Renal cortex interstitium (tissue), 15 donors: ENCODE measurements at places on chromosomes 5 and 9. TPM values are rescaled to one million over a fixed set of nuclear protein-coding genes. Genes with fewer than 3 reads are reported as not detected.

DNA sequence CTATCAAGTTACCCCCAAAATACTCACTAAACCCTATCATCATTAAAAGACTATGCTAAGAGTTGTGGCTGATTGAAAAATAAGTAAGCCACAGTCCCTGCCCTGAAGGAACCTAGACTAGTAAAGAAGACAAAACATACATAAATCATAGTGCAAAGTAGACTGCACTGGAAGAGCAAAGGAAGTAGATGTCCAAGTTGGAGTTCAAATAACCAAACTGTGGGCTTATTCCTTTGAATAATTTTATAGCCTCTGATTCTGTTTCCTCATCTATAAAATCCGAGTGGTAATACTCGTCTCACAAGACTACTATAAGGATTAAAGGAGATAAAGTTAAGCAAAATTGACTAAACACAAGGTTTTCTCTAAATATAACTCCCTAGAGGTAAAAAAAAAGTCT is 140.4 kb downstream of the TLE1 start:
- no peak for DNase-seq

- DNase-seq = no peak
These were observed 518 bp upstream of the FAM13B start for GRCh38 chr5:138033386-138033808.

- no peak for DNase-seq
These were observed 41.8 kb downstream of the ENC1 start for GRCh38 chr5:74598731-74599130.

GRCh38 chr5:1244976-1245375 is 19.8 kb downstream of the SLC6A18 start:
- DNase-seq = no peak

GRCh38 chr9:86909388-86909787 is 37.9 kb downstream of the GAS1 start:
- DNase-seq = no peak

DNA sequence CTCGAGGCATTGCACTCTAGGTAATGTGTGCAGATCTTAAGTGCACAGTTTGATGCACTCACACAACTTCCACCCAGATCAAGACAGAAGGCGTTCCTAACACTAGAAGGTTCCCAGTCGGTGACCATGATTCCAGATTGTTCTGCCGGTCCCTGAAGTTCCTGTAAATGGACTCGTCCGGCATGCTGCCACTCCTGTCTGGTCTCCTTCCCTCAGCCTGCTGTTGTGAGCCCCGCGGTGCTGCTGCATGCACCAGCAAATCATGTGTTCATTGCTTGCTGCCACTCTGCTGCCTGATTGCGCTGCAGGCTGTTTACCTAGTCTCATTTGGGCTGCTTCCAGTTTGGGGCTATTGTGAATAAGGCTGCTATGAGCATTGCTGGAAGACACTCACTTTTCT is 11.5 kb downstream of the STKLD1 start:
- DNase-seq = no peak

- DNase-seq = no peak
These were observed 45.4 kb downstream of the ZNF618 start for GRCh38 chr9:113921396-113921925.

DNA sequence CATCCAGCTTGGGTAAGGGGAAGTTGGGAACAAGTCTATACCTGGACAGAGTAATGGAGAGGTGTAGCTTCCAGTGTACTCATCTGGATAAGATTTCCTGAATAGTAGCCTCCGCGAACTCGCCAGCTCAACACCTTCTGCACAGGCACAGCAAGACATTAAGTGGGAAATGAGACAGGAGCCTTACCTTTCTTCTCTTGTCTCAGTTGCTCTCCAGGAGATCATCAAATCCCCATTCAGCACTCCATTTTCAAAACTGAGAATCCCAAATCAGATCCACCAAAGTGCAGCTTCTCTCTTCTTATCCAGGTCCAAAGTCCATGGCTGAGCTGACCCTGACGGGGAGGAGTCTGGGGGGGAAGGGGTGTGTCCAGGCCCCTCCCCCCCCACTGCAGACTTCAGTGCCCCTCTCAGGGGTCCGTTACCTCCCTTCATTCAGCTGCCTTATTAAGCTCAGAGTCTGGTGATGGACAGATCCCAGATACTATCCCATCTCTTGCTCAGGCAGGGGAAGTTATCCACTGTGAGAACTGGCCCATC is 5.9 kb upstream of the MGAT1 start:
- no peak for DNase-seq

DNA sequence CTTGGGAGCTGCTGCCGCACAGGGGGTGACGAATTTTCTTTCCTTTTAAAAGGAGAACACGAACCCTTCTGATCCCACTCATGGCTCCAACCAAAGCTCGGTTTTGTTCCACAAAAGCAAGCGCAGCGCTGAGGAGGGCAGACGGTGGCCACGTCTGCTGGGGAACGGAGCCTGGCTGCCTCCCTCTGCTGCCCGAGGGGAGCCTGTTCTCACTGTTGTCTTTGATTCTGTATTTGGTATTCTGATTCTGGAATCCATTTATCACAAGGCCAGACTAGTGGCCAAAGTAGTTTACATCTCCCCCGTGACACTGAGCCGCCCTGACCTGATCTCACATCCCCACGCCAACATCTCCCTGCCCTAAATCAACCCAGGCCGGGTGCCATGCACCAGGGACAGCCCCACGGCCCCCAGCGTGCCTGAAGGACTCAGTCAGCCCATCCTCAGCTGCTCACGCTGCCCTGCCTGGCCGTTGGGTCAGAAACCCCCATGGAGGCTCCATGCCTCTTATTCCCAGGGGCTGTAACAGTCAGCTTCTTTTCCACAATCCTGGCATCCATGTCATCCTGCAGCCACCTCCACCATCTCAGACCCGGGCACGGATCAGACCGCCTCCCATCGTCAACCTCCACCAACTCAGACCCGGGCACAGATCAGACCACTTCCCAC is 6.7 kb upstream of the NSMF start:
- DNase-seq = no peak

DNA sequence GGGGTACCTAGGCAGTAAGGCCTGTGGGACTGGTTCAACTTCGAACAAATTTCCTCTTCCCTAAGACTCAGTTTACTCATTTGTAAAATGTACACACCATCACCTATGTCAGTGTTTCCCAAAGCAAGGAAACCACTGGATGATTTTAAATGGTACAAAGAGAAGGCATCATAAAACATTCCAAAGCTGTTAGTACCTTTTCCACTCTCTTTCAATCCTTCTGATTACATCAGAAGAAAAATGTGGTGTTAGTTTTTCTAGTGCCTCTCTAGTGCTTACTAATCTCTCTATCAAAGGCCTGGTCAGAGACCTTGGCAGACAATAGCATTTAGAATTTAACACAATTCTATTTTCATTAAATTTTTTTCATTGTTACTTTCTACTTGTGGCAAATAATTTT is 18.1 kb downstream of the NR6A1 start:
- no peak for DNase-seq

DNA sequence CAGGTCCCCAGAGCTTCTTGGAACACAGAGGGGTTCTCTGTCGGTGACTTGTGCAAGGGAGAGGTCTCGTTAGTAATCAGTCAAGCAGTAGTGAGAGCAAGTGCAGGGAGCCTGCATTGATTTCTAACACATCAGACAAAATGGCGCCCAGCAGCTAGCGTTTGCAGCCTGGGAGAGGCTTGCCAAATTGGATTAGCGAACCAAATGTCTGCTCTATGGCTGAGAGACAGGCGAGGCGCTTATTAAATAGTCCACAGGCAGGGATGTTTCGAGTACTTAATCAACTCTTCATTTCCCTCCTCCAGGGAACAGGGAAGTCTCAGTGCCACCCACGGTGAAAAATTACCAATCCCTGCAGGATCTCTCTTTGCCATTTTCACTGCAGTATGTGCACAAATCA is 131.4 kb upstream of the SHB start:
- no peak for DNase-seq

- DNase-seq = no peak
These were observed 26.5 kb upstream of the CDKN2B start for GRCh38 chr9:22035591-22036011.

DNA sequence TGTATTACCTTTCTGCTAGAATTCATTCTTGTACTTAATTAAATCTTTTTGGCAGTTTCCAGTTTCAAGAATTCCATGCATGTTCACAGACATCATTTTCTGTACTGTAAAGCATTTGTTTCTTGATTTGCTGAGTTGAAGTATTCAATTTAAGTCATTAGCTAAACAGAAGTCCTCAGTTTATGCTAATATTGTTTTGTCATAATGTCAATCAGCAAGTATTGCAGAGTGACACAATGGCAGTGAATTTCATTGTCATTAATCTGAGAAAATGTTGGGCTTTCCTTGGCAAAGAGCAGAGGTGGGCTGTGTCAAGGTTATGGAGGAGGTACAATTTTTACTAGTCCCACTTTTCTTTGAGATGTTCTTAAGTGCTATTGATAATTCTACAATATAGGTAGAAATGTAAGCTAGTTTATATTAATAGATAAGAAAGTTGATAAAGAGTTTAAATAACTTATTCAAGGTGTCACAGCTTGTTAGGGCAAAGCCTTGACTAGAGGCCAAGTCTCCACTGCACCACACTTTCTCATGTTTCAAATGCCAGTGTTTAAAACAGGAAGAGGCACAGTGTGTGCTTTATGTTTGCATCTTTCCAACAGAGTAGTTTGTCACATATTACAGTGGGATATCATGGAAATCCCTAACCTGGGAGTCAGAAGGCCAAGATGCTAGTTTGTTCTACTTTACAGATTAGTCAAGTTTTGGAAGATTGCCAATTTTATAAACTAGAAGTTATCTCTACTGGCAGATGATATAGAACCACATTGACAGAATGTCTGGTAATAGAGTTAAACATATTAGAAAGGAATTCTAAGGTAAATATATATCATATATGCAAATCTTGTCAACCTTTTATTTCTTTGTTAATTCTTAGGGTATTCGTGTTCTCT is 56.3 kb downstream of the SLF1 start:
- no peak for DNase-seq

DNA sequence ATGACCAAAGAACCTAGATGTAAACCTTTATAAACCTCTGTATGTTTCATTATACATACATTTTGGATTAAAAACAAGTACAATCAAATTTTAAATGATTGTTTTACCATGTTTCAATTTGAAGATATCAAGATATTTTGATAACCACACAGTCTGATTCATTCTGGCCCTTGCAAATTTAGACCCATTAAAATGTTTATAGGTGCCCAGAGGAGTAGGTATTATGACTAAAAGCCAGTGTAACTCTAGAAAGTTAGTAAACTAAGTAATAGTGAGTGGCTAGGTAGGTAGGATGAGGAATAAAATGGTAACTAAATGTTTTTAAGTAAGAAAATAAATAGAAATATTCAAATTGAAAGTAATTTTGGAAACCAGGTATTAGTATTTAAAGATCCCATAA is 165.5 kb downstream of the PBX3 start:
- no peak for DNase-seq

DNA sequence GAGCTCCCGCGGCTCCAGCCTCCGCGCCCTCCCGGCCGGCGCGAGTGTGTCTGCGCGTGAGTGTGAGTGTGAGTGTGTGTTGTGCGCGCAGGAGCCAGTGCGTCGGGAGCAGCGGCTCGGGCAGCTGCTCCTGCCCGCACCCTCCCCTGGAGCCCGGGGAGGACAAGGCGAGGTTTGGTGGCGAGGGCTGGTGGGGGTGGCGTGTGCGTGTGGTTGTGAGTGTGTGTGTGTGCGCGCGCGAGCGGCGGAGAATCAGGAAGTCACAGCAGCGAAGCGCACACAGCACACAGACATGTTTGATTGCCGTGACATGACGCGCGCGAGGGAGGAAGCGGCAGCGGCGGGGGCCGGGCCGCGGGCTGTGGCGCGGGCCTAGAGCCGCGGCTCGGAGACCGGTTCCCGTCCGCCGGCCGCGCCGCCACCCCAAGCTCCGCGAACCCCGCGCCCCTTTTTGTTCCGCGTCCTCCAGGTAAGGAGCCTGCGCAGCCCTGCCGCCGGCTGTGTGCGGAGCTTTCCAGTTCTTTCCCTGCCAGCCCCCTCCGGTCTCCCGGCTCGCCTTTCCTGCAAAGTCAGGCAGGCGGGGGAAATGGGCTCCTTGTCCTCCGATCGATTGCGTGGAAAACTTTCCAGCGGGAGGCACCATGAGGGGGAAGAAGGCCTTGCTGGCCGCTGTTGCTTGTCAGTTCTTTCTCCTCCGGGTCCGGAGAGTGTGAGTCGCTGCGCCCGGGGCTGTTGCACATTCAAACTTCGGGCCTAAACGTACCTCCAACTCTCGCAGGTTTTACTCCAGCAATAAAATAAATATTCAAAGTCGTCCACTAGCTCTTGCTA is 2.4 kb downstream of the SMARCA2 start:
- peak; percentile 68 for DNase-seq

Gene GFI1B
- polyA plus RNA-seq = 0.70 TPM

Gene ZNF484
- 9.0 TPM for polyA plus RNA-seq

Gene SERF1B
- 96.2 TPM for polyA plus RNA-seq

Gene PDCD1LG2
- polyA plus RNA-seq = 0.12 TPM

Gene SLC46A2
- 0.06 TPM for polyA plus RNA-seq
